ENCODE measurements at places on chromosomes 2 and 18. TPM values are rescaled to one million over a fixed set of nuclear protein-coding genes. Genes with fewer than 3 reads are reported as not detected.

Gene KCNE4
- total RNA-seq, result not detected

Gene PID1
- 0.18 TPM for total RNA-seq

Gene ANAPC1
- total RNA-seq, result 89.7 TPM

DNA sequence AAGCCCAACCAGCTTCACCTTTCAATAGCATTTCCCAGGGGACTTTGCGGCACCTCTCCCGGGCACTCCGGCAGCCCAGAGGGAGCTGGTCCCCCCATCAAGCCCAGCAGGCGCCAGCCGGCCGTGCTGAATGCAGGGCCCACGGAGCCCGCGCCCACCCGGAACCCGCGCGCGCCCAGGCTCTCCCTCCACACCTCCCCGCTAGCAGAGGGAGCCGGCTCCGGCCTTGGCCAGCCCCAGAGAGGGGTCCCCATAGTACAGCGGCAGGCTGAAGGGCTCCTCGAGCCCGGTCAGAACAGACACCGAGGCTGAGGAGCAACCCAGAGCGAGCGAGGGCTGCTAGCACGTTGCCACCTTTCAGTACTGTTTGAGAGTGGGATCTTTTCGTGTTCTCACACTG lies 300.8 kb downstream of the DSEL start:
- H3K36me3 ChIP-seq, result no peaks in the 10 kb centered on the region
- H3K27ac ChIP-seq, result no peak overlapping the region

DNA sequence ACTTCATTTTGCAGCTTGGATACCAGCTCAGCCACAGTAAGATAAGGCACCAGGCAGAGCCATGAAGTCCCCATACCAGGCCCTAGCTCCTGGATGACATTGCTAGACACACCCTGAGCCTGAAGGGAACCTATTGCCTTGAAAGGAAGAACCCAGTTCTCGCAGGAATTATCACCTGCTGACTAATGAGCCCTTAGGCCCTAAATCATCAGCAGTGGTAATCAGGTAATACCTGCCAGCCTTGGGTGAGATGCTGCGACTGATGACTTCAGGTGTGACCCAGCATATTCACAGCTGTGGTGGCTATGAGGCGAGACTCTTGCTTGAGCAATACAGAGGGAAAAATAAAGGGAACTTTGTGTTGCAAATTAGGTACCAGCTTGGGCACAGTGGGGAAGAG lies 24.9 kb downstream of the CLK1 start:
- H3K27me3 ChIP-seq, result no peaks in the 10 kb centered on the region
- no peak overlapping the region for H3K27ac ChIP-seq
- H3K4me1 ChIP-seq, result peaks cover 11% of the 10 kb centered on the region
- H3K4me3 ChIP-seq, result no peak overlapping the region

GRCh38 chr18:10261344-10262276 lies 192.8 kb upstream of the APCDD1 start:
- H3K4me1 ChIP-seq, result no peaks in the 10 kb centered on the region
- H3K36me3 ChIP-seq, result no peaks in the 10 kb centered on the region
- no peak overlapping the region for H3K4me3 ChIP-seq
- no peaks in the 10 kb centered on the region for H3K27me3 ChIP-seq

DNA sequence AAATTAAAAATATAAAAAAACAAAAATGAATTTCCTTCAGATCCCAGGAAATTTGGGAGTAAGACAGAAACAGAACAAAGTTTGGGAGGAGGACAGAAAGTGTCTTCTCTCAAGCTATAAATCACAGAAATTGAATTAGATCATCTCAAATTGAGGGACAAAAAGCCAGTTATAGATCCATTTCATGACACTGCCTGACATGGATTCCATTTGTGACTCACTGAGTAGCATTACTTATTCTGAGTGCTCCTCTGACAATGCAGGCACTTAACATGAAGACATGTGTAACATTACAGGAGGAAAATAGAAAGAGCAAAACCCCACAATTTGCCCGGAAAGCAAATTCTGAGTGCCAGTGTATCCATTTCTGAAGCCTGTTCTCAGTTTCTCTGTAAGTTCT lies 63.9 kb upstream of the CREB1 start:
- no peaks in the 10 kb centered on the region for H3K27me3 ChIP-seq
- no peaks in the 10 kb centered on the region for H3K4me1 ChIP-seq
- H3K27ac ChIP-seq, result no peak overlapping the region
- no peak overlapping the region for H3K4me3 ChIP-seq
- H3K36me3 ChIP-seq, result no peaks in the 10 kb centered on the region
- no peak for DNase-seq

GRCh38 chr2:135663148-135663700 lies 78.4 kb upstream of the UBXN4 start:
- DNase-seq, result no peak
- H3K4me3 ChIP-seq, result no peak overlapping the region
- H3K36me3 ChIP-seq, result peaks cover 7% of the 10 kb centered on the region
- no peaks in the 10 kb centered on the region for H3K27me3 ChIP-seq

GRCh38 chr2:122831649-122832048 lies 1076.2 kb downstream of the TSN start:
- no peak overlapping the region for H3K27ac ChIP-seq
- no peak for DNase-seq
- no peaks in the 10 kb centered on the region for H3K27me3 ChIP-seq
- H3K4me3 ChIP-seq, result no peak overlapping the region
- H3K36me3 ChIP-seq, result no peaks in the 10 kb centered on the region
- H3K4me1 ChIP-seq, result no peaks in the 10 kb centered on the region

DNA sequence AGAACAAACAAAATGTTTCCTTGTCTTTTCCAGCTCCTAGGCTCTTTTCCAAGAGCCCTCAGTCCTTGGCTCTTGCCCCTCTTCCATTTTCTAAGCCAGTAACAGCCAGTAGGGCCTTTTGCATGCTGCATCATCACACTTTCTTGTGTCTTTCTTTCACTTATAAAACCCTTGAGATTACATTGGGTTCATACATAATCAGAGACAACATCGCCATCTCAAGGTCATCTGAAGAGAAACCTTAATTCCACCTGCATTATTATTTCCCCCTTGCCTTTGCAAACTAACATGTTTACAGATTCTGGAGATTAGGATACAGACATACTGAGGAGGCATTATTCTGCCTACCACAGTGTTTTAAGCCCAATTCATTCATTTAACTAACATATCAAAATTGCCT lies 697.3 kb downstream of the TRIB2 start:
- H3K4me3 ChIP-seq, result no peak overlapping the region
- no peaks in the 10 kb centered on the region for H3K4me1 ChIP-seq
- no peaks in the 10 kb centered on the region for H3K36me3 ChIP-seq
- no peaks in the 10 kb centered on the region for H3K27me3 ChIP-seq
- DNase-seq, result no peak
- no peak overlapping the region for H3K27ac ChIP-seq

DNA sequence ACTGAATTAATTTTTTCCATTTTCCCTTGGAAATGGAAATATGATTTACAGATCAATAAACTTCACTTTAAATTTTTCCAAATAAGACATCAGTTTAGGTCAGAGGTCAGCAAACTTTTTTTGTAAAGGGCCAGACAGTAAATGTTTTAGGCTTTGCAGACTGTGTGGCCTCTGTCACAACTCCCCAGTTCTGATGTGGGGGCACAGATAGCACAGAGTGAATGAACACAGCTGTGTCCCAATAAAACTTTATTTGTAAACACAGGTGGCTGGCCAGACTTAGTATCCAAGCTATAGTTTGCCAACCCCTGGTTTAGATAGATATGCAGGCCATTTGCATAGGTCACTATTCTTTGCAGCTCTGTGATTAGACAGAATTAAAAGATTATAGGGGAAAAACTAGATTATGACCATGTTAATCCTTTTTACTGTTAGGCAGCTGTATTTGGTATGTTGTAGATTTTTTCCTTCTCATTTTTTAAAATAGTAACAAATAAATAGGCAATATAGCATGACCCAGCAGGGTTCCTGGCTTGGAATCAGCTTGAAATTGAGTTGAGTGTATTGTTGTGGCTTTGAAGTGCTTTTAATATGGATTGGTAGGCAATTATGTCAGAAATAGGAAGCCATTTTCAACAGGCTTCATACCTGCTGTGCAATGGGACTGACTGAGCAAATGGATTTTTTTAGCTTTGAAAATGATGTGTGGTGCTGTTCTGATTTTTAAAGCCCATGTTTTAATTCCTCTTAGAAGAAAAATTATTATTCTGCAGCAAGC lies 59.7 kb downstream of the WDSUB1 start:
- H3K27ac ChIP-seq, result no peak overlapping the region
- DNase-seq, result no peak
- no peaks in the 10 kb centered on the region for H3K27me3 ChIP-seq
- no peak overlapping the region for H3K4me3 ChIP-seq

- no peak overlapping the region for H3K27ac ChIP-seq
- no peaks in the 10 kb centered on the region for H3K36me3 ChIP-seq
- no peaks in the 10 kb centered on the region for H3K27me3 ChIP-seq
- H3K4me1 ChIP-seq, result no peaks in the 10 kb centered on the region
These were observed 77.9 kb upstream of the SATB2 start for GRCh38 chr2:199535445-199536177.

DNA sequence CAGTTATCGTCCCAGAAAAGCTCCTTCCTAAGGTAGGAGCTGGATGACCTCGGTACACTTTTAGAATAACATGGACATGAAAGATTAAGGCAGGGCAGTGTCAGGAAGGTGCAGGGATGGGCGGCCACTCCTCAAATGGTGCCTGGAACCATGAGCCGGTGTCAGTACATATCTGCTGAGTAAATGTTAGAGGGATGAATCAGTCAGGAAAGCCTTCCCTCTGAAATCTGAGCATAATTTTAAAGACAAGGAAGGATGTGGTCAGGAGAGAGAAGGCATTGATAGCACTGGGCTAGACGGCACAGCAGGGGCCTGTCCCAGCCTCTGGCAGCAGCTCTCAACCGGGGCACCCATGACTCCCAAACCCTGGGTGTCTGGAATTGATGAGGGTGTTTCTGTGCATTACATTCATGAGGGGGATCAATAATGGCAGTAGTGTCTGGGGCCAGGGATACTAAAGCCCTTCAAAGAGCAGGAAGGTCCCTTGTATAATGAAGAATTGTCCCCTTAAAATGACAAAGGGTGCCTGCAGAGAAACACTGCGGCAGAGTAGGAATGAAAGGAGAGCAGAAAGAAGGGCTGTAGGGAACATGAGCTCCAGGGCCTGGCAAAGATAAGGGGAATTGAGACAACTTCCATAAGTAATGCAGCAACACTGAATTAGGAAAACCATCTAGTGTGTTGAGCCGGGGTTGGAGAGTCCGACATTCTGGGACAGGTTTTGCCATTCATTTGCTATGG lies 162.3 kb upstream of the REV1 start:
- no peak for DNase-seq
- H3K27ac ChIP-seq, result no peak overlapping the region
- peaks cover 8% of the 10 kb centered on the region for H3K27me3 ChIP-seq

DNA sequence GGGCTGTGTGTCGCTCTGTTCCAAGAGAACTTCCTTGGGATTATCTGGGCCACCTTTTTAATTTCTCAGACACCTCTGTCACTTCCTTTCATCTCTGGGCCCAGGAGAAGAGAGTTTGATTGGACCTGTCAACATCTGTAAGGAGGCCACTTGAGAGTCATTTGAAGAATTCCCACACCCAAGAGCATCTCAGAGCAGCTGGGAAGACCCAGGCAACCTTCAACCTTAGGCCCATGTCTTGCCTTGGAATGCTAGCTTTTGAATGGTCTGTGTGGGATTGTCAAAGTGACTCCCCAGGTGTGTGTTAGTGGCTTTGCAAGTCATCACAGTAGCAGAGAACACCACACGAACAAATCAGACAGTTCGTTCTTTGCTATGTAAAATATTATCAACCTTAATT lies 280.3 kb downstream of the CYRIA start:
- no peak for DNase-seq
- H3K36me3 ChIP-seq, result no peaks in the 10 kb centered on the region
- no peaks in the 10 kb centered on the region for H3K27me3 ChIP-seq
- H3K27ac ChIP-seq, result no peak overlapping the region
- no peaks in the 10 kb centered on the region for H3K4me1 ChIP-seq

DNA sequence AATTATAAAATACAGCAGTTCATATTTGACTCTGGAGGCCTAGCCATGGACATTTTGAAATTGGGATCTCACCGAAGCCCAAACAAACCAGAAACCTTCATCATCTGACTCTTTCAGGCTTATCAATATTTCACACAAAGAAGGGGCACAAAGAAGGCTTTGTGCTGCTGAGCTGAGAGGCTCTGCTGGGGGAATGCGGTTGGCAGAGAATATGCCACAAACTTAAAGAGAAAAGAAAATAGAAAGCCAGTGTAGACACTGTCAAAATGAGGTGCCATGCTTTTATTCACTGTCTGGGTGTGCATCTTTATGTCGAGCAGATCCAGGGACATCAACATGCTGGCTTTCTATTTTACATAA lies 162.6 kb downstream of the QPCT start:
- H3K27me3 ChIP-seq, result peaks cover 8% of the 10 kb centered on the region
- no peaks in the 10 kb centered on the region for H3K4me1 ChIP-seq
- no peak overlapping the region for H3K27ac ChIP-seq
- no peak overlapping the region for H3K4me3 ChIP-seq
- DNase-seq, result no peak
- H3K36me3 ChIP-seq, result no peaks in the 10 kb centered on the region

DNA sequence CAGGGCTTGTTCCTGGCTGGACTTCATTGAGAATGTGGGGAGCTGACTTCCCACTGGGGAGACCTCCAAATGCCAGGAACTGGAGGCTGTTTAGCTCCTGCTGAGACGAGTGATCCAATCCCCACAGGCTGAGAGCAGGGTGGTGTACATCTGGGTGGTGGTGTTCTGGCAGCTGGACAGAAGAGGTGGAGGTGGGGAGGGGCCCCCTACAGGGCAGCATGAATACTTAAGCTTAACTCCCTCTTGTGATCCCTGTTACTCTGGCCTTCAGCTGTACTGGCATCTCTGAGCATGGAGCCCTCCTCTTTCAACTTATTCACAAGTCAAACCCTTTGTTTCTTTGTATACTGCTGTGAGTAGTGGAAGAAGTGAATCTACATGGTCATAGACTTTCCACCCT lies 167.8 kb upstream of the LYPD1 start:
- H3K4me1 ChIP-seq, result no peaks in the 10 kb centered on the region
- no peaks in the 10 kb centered on the region for H3K27me3 ChIP-seq
- no peak overlapping the region for H3K4me3 ChIP-seq
- DNase-seq, result no peak
- no peak overlapping the region for H3K27ac ChIP-seq
- no peaks in the 10 kb centered on the region for H3K36me3 ChIP-seq

DNA sequence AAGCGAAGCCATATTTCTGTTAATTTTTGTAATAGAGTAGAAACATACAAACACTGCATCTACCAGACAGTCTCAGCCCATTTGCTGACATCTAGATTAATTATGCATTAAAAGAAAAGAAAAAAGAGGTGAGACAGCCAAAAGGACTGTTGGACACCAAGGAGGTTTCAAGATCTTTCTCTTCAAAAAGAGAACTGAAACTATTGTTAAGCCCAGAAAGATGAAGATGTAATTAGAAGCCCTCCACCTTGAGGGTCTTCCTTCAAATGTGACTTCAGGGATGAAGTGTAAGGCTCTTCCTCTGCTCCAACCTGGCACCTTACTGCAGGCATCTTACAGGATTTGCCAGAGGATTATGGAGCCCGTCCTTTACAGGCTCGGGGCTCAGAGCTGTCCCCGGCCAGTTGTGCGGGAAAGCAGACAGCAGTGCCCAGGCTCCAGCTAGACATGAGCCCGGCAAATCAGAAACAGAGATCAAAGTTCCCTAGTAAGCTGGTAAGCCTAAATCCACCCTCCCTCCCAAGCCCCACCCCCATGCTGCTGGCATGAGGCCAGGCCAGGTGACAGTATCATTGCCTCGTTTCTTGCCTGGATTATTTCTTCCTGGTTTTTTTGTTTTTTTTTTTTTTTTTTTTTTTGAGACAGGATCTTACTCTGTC lies 38.9 kb downstream of the ADI1 start:
- DNase-seq, result peak; percentile 84
- peaks cover 21% of the 10 kb centered on the region for H3K36me3 ChIP-seq
- H3K27me3 ChIP-seq, result no peaks in the 10 kb centered on the region
- peak overlapping the region; percentile 36 for H3K27ac ChIP-seq
- peaks cover 32% of the 10 kb centered on the region for H3K4me1 ChIP-seq
- H3K4me3 ChIP-seq, result no peak overlapping the region
